ENCODE measurements at places on chromosomes 1 and 21.

- no peak for DNase-seq
Observed at GRCh38 chr1:190478149-190479049, 735 bp upstream of the BRINP3 start.

- DNase-seq: no peak
Observed at GRCh38 chr1:15174615-15174983, 21.1 kb downstream of the TMEM51 start.

DNA sequence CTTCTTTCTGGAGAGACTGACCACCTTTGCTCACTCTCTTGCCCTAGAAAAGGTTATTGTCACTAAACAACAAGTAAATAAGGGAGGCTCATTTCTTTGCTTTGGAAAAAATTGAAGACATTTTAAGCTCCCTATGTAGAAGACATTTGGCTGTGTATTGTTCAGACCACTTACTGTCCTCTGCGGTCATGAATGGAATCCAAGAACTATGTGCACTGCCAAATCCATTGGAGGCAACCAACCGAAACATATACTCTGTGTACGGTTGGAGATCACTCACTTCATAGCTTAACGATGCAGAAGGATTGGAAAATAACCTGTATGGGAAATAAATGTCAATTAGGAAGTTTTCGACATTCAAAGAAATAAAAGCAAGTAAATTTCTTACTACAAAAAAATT, 332.8 kb downstream of the KCTD3 start:
- DNase-seq: no peak

- DNase-seq: no peak
Observed at GRCh38 chr1:117691942-117692341, 86.1 kb downstream of the TENT5C start.

DNA sequence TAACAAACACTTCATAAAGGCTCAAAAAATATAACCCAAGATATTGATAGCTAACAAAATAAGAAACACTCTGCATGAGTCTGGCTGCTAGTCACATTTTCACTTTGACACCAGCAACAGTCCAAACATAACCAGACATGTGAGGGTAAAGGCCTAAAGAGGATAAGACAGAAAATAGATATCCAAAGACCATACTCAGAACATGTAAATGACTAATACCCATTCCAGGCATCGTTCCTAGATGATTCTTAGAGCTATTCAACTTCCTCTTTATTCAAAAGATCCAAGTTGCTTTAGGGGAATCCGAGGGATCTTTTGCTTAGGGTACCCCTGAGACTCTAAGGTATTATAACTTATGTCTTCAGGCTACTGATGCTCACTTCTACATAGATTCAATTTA, 5.1 kb downstream of the COL24A1 start:
- no peak for DNase-seq

DNA sequence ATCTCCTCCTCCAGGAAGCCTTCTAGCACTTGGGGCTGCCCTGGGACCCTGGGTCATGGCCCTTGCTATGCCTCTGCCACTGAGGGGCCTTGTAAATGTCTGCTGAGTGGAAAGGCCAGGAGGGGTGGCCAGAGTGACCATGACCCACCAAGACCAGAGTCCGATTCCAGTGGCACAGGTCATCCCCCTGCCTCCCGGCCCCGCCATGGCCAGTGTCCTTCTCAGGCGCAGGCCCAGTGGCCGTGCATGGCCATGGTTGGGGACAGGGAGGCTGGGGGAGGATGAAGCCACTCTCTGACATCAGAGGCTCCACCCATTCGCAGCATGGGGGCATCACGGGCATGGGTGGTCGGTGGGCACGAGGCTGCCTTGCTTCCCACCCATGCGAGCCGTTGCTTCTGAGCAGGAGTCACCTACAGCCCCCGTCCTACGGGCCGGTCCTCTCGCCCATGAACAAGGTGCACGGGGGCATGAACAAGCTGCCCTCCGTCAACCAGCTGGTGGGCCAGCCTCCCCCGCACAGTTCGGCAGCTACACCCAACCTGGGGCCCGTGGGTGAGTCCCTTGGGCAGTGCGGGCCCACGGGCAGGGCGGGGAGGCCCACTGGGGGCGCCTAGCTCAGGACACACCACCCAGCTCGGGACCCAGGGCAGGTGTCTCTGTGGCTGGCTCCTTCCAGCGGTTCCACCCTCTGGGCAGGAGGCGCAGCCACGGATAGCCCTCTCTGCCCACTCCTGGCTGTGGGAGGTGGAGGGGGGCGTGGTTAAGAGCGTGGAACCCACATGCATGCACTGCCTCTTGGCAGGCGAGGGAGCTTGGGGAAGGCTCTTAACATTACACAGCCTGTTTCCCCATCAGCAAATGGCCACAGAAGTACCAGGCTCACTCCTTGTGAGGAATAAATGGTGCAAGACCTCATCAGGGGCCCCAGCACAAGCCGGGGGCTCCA, 22.4 kb upstream of the CCDC27 start:
- no peak for DNase-seq

DNA sequence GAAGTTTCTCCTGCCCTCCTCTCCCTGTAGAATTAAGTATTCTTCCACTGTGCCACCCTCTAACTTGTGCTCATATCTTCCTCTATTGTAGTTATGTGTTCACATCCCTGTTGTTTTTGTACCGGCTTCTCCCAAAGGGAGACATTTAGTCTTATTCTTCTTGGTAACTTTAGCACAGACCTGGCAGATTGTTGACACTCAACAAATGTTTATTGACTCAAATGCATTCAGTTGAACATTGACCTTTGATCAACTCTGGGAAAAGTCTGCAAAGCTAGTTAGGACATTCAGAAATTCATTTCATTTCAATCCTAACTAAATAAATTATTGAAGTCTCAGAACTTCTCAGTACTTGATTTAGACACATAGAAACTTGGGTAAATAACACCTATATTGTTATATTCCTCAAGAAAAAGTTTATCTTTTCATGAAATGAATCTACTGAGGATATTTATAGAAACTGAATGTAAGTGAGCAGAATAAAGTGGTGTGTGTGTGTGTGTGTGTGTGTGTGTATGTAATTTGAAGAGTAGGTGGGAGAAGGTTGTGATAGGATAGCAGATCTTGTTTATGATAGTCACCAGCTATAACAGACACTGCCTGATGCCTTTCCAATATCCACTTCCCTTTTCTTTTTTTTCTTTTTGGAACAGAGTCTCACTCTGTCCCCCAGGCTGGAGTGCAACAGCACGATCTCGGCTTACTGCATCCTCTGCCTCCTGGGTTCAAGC, 872.4 kb upstream of the CXADR start:
- DNase-seq: no peak

- DNase-seq: no peak
Observed at GRCh38 chr1:162732566-162733335, 57.8 kb upstream of the HSD17B7 start.

GRCh38 chr1:82775406-82776000, 974.8 kb downstream of the ADGRL2 start:
- no peak for DNase-seq

GRCh38 chr1:26075421-26076144, 8.2 kb upstream of the TRIM63 start:
- no peak for DNase-seq

DNA sequence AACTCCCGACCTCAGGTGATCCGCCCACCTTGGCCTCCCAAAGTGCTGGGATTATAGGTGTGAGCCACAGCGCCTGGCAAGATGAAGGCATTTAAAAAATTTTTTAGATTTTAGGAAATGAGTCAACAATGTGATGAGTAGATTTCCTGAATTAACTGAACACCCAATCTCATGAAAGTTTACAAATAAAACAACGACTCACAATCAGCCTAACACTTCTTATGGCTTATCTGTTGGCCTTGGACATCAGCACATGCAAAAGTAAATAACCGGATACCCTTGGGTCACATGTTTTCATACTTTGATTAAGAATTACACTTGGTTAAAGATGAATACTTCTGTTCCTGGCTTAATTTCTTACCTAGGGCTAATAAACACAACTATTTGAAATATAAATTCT, 3.0 kb downstream of the GNG12 start:
- DNase-seq: no peak

DNA sequence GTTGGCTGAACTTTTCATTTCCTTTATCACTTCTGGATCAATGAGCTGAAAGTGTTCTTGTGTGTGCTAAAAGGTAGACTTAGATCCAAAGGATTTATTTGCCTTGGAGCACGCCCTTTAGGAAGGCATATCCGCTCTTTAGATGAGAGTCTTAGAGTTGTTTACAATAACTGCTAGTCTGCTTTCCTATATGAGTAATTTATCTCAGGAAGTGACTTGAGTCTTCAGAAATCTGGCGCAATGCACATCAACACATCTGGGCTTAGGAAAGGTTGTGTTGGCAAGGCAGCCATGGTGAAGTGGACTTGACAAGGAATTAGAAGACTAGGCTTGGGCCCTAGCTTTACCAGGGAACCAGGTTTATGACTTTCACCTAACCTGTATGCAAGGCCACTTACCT, 204.1 kb upstream of the PTGFR start:
- DNase-seq: no peak
